ENCODE measurements at places on chromosomes 6 and 20.

DNA sequence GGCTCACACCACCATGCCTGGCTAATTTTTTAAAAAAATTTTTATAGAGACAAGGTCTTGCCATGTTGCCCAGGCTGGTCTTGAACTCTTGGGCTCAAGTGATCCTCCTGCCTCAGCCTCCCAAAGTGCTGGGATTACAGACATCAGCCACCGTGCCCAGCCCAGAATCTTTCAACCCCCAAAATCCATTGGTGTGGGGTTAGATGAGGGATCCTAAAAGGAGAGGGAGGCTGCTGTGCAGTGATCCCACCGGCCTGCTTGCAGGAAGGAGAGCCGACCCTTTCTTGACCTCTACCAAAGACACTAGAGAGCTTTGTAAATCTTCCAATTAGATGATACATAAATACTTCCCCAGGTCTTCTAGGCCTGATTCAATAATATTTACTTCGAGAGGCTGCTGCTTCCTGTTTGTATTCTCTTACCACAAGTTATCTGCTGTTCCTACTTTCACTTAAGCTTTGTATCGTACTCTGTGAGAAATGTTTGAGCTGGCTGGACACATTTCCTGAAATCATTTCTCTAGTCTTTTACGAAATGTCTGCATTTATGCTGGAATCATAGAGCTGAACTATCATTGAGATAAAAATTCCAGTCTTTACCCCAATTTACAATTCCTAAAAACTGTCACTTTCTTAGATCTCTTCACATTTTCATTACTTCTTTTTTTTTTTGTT is 49.3 kb upstream of the IER3 start:
- DNase-seq: peak; percentile 89

DNA sequence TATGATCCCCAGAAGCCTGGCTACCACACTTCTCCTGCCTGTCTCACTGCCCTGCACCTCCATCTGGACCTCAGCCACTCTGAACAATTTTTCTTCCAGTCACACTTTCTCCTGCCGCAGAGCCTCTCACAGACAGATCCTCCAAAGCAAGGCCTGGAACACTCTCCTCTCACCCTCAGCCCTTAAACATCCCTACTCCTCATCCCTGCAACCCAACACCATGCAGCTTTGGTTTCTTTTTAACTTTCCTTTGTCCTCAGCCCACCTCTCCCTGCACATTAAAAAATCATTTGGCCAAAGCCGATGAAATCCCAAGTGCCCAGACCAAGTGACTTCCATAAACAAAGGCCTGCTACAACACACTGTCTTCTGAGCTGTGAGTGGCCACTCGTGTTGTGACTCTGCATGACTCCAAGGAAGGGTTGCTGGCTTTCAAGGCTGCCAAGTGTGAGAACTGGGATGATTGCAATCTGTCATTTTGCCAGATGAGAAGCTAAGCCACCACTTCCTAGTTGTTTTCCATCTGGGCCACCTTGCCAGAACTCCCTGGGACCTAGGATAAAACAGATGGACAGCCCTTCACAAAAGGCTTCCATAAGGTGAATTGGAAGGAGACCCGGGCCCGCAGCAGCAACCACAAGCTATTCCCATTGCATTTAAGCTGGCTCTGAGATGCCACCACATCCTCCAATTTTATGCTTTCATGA is 144.4 kb upstream of the SSTR4 start:
- no peak for DNase-seq

DNA sequence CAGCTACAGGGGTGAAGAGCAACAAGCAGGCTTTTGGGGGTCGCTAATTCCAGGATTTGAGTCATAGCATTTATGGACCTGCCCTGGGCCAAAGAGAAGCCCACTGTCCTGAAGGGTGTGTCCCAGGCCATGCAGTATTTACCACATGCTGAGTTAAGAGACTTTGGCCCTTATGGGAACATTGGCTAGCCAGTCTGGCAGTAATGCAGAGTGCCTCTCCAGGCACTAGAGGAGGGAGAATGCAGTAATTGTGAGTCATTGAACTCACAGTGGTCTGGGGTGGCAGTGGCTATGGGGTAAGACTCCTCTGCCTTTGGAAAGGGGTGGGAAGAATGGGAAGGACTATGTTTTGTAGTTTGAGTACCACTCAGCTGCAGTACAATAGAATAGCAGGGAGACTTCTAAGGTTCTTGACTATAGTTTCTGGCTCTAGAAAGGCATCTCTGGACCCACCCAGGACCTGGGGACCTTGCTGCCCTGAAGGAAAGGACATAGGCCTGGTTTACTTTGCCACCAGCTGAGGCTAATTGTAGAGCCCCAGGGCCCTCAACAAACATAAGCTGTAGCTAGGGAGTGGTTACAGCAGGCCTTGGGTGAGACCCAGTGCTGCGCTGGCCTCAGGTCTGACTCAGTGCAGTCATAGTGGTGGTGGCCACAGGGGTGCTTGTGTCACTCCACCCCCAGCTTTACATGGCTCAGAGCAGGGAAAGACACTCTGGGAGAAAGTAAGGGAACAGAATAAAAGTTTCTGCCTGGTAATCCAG is 520.9 kb downstream of the HTR1B start:
- no peak for DNase-seq

DNA sequence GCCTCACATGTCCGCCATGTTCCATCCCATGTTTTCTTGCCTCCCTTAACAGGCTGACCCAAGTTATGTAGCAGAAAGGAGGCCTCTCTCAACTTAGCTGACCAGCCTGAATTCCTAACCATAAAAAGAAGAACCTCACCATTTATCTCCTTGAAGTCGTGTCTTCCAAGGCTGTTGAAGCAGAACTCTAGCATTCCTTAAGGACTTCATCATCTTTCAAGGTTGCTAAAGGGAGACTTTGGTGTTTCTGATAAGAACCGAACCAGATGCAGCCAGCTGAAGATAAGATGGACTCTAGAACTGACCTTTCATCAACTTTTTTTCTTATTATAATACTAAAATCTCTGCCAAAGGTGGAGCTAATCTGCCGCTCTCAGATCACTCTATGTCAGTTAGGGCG is 571.7 kb upstream of the SLC35B3 start:
- no peak for DNase-seq

- no peak for DNase-seq
Observed at GRCh38 chr6:21505574-21505990, 88.0 kb upstream of the SOX4 start.

- DNase-seq: no peak
Observed at GRCh38 chr20:16283307-16283706, 289.9 kb downstream of the KIF16B start.

DNA sequence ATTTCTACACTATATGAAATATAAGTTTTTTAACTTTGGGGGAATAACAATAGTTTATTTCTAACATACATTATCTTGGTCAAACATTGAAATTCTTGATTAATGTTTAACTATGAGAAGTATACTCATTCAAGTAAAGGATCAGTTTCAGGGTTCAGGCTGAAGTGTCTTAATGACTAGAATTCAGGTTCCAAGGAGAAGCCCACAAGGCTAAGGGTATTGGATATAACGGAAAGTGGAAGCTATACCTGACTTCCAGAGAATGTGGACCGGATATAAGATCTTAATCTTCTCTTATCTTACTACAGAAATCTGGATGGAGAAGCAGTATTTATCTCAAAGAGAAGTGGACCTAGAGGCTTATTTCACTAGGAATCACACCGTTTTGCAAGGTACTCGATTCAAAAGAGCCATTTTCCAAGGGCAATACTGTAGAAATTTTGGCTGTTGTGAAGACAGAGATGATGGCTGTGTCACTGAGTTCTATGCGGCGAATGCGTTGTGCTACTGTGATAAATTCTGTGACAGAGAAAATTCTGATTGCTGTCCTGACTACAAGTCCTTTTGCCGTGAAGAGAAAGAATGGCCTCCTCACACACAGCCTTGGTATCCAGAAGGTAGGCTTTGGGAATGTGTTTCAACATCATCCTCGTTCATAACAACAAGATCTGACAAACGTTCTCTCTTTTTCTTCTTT is at the start of gene TINAG:
Gene TINAG, plus strand, starts transcription at position 153 of the 697 bp plus-strand sequence. Its CDS starts 110 bp downstream, at position 263.
- DNase-seq: no peak

DNA sequence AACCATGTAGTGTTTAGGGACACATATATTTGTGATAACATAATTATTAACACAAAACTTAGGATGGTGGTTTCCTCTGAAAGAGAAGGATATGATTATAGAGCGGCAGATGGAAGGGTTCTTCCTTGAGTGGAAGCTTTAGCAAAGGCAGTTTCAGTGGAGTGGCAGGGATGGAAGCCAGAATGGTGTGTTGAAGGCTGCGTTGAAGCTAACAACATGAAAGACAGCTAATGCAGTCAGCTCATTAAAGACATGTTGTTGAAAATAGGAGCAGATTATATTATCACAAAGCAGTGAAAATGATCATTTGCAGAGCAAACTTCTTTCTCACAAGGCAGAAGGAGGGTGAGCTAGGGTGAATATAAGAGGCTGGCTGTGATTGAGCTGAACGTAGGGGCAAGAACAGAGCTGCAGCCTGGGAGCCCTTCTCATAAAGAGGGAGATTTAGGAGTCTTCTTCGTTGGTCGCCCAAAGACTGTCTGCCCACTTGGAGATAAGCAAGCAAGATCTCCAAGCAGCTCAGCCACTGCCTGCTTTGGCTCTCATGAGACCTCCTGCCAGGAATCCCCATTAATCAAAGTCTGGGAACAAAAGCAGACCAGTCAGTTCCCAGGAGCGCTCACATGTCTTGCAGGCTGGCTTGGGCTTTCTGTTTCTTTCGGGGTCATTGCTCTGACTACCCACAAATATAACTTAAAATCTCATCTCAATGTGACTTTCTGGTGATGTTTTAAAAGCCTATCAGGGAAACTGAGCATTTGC is 2.6 kb upstream of the ANKRD6 start:
- DNase-seq: no peak

DNA sequence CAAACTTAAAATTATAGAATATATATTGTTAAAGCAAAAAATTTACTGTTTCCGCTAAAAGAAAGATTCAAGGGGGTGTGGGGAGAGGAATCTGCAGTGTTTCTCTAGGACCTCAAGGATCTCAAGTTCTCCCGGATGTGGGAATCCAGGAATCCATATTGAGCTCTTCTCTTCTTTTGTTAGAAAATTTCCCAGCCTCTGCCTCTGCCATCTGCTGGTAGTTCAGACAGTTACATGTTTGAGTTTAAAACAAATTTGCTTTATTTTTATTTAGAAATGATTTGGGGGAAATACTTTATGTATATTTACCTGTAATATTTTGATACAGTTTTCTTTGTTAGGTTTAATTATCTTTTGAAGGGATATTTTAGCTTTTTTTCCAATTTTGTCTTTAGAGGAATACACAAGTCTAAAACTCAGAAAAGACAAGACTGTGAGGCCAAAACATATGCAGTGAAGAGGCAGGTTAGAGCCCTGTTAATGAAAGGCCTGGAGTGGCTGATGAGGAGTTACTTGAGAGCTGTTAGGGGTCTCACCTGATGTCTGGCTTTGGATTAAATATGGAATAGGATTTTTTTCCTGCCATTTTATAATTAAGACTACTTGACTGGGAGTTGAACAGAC is 268.8 kb downstream of the ARID1B start:
- DNase-seq: peak; percentile 78
